Bone marrow (tissue), 2 donors: ENCODE measurements at places on chromosomes 13 and 19.

- no peak for DNase-seq
Measured at GRCh38 chr19:54558339-54558738, 15.3 kb upstream of the LILRA2 start.

GRCh38 chr13:46387064-46387851 is at the start of gene RUBCNL:
RUBCNL (minus strand) TSS chr13:46387252; CDS start chr13:46372475, 14,777 bp downstream.
- DNase-seq = peak; percentile 45

GRCh38 chr19:48552406-48553322 is 692 bp downstream of the SULT2B1 start:
- DNase-seq = no peak

DNA sequence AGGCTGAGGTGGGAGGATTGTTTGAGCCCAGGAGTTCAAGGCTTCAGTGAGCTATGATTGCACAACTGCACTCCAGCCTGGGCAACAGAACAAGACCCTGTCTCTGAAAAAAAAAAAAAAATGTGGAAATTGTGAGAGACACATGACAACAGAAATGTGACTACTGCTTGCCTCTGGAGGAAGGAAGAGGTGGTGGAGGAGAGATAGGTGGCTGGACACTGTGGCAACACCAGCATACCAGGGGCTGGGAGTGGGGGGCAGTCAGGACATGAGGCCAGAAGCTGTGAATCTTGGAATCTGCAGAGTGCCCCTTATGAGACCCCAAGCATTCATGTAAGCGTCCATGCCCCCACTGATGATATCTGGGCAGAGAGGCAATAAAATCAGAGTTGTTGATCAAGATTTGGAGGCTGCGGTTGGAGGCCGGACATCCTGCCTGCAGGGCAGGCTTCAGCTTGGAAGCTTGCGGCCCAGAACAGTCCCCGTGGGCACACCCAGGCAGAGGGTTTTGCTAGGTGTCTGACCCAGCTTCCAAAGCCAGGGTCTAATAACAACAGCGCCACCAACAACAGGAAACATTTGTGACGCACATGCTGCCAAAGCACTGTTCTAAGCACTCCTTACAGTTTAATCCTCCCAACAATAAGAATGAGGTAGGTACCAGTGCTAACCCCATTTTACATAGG is 16.9 kb downstream of the FAM187B start:
- DNase-seq = no peak
